NCI-H510A (cell line): ENCODE measurements at places on chromosomes 2 and 18.

- DNase-seq: no peak
Observed at GRCh38 chr2:20670315-20671035, 3.5 kb downstream of the GDF7 start.

DNA sequence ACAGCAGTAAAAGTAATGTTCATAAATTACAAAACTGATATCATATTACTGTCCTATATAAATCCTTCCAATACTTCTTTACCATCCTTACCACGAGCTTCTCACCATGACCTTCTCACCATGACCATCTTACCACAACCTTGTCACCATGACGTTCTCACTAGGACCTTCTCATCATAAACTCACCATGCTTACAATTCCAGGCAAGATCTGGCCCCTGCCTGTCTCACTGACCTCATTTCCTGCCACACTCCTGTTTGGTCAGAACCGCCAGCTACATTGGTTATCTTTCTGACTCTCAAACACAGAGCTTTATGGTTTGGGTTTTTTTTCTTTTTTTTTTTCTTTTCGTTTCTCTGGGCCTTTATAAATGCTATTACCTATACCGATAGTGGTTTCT lies 827.6 kb downstream of the RNF144A start:
- no peak for DNase-seq

DNA sequence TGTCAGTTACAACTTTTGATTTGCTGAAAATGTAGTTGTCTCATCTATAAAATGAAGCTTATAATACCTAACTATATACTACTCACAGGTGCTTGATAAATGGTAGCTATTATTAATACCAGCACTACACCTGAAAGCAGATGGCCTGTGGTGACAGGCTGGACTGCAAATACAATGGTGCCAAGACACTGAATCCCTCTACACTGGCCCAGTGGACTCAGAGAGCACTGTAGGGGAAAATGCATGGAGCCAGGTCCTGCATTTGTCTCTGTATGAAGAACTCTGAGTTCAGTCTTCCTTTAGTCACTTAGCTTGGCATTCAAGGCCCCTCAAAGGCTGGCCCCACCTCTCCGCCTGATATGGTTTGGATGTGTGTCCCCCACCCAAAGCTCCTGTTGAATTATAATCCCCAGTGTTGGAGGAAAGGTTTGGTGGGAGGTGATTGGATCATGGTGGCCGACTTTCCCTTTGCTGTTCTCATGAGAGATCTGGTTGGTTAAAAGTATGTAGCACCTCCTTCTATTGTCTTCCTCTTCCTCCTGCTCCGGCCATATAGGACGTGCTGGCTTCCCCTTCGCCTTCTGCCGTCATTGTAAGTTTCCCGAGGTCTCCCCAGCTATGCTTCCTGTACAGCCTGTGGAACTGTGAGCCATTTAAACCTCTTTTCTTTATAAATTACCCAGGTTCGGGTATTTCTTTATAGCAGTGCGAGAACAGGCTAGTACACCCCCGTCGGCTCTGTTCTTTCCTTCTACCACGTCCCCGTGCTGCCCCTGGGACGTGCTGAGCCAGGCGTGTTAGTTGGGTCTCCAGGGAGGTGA lies 11.1 kb upstream of the NTSR2 start:
- no peak for DNase-seq

GRCh38 chr2:101160454-101160853 lies 9.3 kb upstream of the TBC1D8 start:
- no peak for DNase-seq

DNA sequence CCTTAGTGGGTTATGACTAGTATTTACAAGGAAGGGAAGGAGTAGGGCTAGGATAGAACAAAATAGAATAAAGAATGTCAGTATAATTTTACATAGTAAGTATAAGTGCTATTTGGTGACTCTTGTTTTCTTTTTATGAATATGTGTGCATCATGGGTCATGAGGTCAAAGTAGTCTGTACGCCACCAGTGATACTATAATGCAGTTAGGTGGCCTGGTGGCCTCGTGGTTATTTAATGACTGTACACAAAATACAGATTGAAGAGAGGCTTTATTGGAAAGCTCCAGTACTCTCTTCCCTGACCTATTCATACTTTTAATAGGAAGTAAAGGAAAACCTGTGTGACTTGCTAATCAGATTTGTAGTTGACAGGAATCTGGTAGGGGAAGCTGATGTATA lies 27.3 kb downstream of the CAB39 start:
- DNase-seq: no peak

DNA sequence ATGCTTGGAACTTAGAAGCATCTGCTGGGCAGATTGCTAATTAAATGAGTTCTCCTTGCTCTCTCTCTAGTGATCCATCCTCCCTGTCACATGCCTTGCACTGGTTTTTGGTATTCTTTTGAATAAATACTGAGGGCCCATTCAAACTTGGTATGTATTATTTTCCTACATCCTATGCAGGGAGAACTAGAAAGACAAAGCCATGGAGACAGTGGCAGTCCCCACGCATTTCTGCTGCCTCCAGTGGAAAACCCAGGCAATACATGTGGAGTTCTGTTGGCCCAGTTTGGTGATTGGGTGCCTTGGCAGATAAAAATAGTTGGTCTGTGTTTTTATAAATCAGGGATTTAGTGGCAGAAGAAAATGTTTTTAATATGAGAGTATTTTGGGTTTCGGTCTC lies 68.7 kb downstream of the DIS3L2 start:
- DNase-seq: no peak

- DNase-seq: peak; percentile 49
Observed at GRCh38 chr18:34704823-34705222, 5.3 kb upstream of the DTNA start.

GRCh38 chr2:239778861-239779558 lies 246.1 kb downstream of the NDUFA10 start:
- DNase-seq: no peak

DNA sequence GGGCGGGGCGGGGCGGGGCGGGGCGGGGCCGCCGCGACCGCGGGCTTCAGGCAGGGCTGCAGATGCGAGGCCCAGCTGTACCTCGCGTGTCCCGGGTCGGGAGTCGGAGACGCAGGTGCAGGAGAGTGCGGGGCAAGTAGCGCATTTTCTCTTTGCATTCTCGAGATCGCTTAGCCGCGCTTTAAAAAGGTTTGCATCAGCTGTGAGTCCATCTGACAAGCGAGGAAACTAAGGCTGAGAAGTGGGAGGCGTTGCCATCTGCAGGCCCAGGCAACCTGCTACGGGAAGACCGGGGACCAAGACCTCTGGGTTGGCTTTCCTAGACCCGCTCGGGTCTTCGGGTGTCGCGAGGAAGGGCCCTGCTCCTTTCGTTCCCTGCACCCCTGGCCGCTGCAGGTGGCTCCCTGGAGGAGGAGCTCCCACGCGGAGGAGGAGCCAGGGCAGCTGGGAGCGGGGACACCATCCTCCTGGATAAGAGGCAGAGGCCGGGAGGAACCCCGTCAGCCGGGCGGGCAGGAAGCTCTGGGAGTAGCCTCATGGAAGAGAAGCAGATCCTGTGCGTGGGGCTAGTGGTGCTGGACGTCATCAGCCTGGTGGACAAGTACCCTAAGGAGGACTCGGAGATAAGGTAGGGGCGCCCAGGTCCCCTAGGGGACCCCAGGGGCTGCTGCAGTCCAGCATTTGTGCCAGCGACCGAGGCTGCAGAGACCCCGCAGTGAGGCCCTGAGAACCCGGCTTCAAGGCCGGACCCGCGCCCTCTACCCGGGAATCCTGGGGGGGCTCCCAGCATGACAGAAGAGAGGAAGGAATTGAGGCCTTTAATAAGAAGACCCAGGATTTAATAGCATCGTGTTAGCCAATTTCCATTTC lies at the start of gene KHK:
Gene KHK (plus strand): TSS at position 49 of the 870 bp plus-strand sequence. CDS start 488 bp downstream, at position 537.
- peak; percentile 56 for DNase-seq

DNA sequence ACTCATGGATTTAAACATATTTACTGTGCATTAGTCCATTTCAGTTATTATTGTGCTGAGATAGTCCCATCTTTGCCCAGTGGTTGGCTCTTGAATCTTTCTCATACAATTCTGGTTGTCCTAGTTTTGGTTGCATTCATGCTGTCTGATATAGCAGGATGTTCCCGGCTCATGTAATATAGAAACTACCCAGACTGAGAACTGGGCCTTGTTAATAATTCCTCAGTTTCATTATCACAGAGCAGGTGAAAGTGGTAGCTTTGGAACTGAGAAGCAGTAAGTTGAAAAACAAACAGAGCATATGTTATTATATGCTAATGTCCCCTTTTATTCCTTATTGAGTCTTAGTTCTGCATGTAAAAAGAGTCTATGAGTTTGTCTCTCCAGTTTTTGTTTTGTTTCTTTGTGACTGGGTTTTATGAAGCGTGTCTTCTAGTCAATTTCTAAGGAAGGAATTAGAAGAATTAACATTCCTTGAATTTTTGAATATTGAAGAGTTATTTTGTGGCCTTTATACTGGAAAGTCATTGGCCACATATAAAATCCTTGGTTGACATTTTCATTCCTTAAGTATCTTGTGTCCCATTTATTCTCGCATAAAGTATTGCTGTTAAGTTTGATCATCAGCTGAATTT lies 43.3 kb downstream of the EIF5B start:
- DNase-seq: no peak

DNA sequence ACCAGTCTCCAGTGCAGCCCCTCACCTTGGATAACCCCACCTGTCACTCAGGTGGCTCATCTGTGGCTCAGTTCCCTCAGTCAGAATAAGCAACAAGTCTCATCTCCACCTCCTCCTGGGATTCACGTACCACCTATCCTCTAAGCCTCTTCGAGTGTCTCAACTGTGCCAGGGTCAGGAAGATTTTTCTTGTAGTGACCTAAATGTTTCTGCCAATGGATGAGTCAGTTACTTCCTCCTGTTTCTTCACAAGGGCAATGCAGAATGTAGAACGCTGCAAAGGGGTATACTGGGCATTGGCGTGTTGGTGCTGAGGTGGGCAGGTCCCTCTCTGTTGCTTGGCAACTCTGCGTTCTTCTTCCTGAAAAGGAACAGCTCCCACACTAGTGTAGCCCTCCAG lies 213.3 kb upstream of the CXCR4 start:
- no peak for DNase-seq
